ENCODE measurements at places on chromosomes 3 and 15.

GRCh38 chr3:74282202-74282601, 332.3 kb downstream of the CNTN3 start:
- DNase-seq: no peak

DNA sequence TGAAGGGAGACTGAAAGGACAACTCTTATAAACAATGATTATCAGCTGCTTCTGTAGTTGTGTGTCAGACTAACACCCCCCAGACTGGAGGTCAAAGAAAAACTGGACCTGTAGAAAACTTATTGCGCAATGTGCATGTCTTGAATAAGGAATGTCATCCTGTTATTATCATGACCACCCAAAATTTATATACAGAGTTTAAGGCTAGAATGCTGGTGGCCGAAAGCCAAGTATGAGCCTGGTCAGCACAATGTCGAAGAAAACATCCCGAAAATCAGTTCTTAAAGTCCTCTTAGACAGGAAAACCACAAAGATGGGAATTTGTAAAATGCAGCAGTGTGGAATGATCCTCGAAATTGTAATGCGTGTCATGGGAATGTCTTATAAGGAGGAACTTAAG, 29.3 kb downstream of the RFTN1 start:
- DNase-seq: no peak

DNA sequence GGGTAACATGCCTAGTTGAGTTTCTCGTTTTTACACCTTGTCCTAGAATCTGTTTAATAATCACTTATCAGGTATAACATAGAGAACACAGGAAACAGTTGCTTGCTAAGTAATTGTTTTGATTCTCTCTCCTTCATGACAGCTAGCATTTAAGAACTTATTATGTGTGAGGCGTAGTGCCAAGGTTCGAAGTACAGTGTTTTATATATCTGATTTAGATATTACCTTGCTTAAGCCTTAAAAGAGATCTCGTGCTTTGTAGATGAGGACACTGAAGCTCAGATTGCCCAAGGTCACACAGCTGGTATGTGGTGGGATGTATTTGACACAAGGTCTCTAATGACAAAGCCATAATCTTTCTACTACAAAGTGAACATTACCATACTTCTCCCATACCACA, 29.0 kb upstream of the IFT57 start:
- DNase-seq: no peak

DNA sequence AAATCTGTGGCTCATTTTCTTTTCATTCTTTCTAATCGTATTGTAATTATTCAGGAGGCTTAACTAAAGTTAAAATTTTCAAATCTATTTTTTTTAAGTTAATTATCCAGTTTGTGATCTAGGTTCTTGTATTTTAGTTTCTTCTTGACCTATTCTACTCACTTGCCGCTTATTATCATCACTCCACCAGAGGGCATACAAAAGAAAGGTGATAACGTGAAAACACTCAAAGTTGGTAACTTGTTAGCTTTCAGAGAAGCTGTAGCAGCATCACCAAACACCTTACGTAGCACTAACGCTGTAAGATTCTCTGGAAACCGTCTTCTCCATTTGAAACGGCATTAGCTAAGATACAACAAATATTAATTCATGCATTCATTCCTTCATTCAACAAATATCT, 4.8 kb downstream of the GNB4 start:
- DNase-seq: no peak

DNA sequence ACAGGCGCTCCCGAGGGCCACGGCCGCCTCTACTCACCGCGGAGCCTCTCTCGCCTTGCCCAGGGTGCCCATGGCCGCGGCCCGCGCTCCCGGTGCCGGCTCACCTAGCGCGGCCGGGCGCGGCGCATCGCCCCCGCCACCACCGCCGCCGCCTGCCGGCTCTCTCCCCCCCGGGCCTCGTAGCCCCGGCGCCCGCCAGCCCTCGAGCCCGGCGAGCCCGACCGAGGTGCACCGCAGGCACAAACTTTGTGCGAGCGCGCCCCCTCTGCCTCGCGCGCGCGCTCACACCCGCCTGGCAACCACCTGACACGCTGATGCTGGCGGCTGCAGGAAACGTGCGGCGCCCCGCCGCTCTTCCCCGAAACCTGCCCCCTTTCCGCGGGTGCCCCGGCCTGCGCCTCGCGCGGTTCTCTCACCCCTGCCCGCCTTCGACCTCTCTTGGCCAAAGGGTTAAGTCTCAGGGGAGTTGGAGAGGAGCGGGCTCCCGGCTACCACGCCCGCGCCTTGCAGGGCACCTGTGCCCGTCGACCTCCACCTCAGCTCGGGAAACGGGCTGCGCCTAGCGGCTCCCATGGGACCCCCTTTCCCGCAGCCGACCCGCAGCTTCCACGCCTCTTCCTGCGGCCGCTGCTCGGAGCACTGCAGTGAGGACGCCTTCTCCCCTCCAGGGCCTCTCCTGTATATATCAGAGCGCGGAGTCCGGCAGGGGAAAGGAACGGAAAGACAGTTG, at the start of gene RASGRP1:
Gene RASGRP1, minus strand, starts transcription at position 258 of the 730 bp plus-strand sequence. Its CDS starts 186 bp downstream, at position 72.
- DNase-seq: peak; percentile 83

DNA sequence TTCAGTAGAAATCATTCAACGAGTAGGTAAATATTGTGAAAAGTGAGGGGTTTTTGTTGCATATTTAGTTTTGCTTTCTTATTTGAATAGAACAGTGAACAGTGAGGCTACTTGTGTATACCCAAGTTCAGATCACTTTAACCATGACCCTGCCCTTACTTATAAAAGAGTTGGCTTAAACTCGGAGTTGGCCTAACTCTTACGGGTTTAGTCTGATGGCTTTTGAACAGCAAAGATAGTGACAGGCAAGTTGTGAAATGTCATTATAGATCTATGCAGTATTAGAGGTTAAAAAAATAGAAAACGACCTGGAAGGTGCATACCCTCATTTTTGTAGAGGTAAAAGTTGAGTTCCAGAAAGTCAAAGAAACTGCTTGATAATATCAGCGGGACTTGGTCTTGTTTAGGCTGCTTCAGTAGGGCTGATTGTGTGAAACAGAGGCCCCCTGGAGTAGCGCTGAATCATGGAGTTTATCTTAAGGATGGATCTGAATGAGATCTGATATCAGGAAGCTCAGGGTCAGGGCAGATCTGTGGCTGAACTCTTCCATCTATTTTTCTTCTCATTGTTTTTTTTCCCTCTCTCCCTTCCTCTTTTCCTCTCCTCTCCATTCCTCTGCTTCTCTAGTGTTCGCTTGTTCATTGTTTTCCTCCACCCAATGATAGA, 359.8 kb downstream of the LPP start:
- no peak for DNase-seq

- no peak for DNase-seq
Measured at GRCh38 chr3:3552761-3553160, 246.5 kb upstream of the LRRN1 start.

DNA sequence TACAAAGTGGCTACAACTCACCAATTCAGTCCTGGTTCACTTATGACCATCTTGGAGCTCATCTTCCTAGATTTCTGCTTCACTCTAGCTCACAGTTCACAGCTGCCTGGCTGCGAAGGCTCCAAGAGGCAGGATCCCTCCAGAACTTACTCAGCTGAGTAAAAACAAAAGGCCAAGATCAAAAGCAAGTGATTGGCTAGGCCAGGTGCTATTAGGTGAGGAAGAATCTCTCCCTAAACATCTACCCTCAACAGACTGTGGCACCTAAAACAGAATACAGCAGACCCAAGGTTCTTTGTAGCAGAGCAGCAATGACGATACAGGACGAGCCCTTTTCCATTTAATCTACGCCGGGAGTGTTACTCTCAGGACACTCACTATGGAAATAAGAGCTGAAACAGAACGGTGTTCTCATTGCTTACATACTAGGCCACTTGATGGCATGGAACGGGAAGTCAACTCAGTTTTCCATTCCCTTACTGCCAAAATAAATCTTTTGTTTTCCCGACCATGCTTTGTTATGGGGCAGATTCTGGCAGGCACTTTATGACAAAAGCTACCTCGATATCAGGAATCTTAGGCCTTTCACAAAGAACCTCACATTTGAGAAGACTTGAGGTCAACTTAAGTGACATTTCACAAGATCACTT, 901 bp downstream of the ICE2 start:
- DNase-seq: no peak

GRCh38 chr15:88644741-88645140, 5.9 kb downstream of the ISG20 start:
- no peak for DNase-seq

DNA sequence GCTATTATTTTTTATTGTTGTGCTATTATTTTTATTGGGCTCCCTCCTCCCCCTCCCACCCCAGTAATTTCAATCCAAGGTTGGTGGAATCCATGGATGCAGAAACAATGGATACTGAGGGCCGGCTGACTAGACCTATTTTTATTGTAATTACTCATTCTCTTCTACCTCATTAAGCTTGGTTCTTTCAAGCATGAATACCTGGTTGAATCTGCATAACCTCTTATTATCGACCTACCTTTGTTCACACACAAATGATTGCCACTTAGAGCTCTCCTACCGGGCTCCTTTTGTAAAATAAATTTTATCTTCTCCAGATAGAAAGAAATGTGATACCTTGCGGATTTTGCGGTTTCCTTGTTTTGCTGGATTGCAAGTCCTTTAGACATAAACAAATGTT, 31.6 kb downstream of the BTD start:
- no peak for DNase-seq

GRCh38 chr3:14124223-14124614, 451 bp downstream of the CHCHD4 start:
- peak; percentile 46 for DNase-seq

GRCh38 chr3:86995537-86995936, 4.6 kb upstream of the VGLL3 start:
- DNase-seq: no peak

GRCh38 chr3:134453631-134454030, 32.2 kb downstream of the ANAPC13 start:
- no peak for DNase-seq

DNA sequence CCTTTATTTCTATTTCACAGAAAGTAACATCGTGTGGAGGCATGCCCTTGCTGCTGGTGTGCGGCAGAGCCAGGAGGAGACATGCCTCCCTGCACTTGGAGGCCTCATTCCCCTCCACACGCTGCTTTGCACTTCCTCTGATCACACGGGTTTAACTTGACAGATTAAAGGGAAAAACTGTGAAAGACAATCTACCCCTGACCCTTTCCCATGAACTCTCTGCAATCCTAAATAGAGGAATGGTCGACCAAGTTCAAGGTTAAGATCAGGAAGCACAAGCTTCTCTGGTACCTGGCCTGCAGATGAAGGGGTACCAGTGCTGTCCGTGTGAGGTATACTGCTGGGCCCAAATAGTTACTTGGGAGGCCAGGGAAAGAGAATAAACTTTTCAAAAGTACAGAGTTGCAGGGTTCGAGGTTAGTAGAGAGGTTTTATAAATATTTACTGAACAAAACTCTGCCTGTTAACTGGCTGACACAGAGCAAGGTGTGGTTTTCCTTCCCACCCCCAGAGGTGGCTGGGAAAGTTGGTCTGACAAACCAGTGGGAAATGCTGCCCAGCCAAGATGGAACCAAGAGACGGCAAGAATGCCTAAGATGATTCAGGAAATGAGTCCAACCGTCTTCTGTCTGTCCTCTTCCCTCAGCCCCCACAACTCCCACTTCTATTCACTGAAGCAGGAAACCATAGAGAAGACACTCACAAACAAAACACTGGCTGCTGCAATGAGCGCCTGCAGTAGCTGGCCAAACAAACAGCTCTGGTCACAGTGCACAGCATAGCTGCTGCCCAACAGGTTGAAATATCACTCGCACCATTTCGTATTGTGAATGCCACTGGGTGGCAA, 79.6 kb downstream of the IGF2BP2 start:
- no peak for DNase-seq

DNA sequence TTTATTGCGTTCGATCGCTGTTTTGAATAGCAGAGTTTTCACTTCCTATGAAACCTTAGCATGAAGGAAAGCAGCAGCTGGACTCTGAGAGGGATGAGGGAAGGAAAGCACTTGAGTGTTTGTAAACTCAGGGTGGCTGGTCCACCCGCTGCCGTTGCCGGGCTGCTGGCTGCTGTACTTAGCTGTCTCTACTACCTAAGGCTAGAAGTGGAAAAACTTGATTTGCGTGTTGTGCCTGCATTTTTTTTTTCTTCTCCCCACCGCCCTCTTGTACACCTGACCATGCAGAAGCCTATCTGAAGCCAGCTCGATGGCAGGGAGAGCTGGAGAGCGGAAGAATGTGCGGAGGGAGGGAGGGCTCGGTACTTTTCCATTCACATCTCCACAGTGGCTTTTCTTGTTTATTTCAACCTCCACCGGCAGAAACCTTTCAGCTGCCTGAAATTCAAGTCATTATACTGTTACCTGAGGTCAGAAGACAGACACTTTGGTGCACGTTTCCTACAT, 4.8 kb upstream of the BCL6 start:
- DNase-seq: no peak

DNA sequence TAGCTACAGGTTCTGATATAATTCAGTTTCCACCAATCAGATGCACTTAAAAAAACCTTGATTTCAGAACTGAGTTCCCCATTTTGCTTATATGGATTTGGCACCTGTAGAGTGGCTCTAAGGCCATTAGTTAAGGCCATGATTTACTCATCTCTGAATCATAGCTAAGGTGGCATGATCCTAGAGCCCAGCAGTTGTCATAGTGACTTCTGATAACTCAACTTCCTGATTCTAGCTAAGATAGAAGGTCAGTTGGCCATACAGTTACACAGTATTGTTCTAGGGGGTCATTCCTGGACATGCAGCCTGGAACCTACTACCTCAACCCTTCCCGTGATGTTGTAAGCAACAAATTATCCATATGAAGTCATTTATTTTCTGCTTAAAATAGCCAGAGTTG, 15.9 kb upstream of the TMEM87A start:
- DNase-seq: no peak

- no peak for DNase-seq
Measured at GRCh38 chr3:12442654-12443501, 41.4 kb upstream of the TSEN2 start.

- no peak for DNase-seq
Measured at GRCh38 chr3:67781218-67781617, 126.8 kb upstream of the SUCLG2 start.

GRCh38 chr15:97504031-97504792, 456.3 kb upstream of the ARRDC4 start:
- DNase-seq: no peak

DNA sequence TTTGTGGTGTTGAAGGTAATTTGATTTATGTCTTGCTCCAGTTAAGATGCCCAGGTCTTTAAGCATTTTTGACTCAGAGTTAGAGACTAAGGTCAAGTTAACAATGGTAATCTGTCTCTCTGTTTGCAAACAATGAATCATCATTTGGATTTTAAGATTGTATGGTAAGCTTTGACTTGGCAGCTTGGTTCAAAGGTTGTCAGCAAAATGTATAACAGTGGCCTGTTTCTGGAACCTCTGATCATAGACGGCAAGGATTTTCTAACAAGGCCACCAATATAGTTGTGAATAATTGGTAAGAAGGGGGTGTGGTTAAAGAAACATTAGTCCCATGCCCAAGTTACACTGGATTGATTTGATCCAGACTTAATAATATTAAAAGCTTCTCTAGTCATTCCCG, 775.2 kb upstream of the GOLIM4 start:
- no peak for DNase-seq

DNA sequence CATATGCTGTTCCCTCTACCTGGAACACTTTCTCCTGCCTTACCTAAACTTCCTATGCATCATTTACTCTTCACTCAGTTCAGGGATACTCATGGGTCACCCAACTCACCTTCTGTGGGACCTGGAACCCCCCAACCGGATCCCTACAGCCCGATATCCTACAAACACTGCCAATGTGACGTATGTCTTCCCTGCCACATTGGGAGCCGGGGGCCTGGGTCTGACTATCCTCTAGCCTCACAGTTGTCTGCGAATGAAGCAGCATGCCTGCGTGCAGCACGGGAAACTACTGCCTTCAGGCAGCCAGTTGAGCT, 405 bp downstream of the NPRL2 start:
- no peak for DNase-seq

All from stimulated activated CD4-positive, alpha-beta T cell treated with anti-CD3 and anti-CD28 coated beads, Interleukin-2, amount 100 ng/mL, for 4 hours (primary cell).